ENCODE measurements at places on chromosomes 3 and 15.

DNA sequence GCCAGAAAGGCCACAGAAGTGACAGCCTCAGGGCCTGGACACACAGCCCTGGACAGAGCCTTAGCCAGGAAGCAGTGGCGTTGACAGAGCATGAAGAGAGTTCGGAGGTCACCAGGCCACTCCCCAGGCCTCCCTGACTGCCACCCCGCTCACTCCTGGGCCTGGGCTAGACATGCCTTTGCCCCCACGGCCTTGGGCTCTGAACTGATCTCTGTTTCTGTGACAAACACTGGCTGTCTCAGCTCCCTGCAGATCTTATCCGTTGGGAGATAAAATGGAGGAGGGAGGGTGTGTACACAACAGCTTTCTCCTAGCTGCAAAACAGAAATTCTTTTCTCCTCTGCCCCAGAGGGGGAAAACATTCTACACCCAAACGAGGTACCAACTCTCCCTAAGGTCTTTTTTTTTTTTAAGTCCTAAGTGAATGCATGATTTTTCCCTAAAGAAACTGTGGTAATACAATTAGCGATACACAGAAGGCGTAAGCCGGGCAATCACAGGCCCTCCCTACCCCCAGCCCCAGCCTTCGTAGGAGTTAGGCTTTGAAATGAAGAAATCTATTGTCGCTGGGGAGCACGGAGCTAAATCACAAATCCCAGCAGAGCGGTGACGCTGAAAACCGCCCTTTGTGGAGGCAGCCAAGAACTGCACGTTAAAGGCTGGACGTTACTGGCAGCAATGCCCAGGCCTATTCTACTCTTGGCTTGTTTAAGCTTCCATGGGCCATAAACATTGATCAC is 45.0 kb downstream of the SRGAP3 start:
- DNase-seq, result no peak

DNA sequence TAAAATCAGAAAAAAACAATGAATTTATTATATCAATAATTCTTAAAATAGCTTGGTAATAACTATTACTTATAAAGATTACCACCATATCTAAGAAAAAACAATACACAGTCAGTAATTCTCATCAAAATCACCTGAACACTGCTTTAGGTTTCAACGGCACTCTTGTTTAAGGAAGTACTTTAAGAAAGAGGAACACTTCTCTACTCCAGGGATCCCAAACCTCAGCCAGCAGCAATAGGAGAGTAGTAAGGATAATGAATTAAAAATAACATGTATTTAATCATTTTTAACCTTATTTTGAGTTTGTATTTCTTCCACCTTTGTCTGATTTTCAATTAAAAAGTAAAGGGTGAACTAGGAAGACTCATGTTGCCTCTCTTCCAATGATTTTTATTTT is 494.0 kb upstream of the NR2F2 start:
- DNase-seq, result no peak

DNA sequence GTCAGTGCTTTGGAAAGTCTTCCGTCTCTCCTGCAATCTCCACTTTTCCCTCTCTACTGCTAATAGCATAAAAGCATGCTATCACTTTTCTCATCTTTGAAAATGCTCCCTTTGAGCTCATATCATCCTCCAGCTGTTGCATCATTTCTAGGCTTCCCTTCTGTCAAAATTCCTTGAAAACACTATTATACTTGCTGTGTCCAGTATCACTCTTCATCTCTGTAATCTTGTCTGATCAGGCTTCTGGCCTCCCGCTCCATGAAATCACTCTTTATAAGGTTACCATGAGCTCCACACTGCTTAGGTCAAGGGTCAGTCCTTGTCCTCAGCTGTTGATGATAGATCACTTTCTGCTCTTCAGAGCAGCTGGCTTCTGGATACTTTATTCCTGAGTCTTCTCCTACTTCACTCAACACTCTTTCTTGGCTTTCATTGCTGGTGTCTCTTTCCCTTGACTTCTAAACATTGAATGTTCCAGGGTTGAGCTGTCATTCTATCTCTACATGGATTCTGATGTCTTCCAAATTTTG is 50.9 kb upstream of the SPTSSB start:
- DNase-seq, result no peak

DNA sequence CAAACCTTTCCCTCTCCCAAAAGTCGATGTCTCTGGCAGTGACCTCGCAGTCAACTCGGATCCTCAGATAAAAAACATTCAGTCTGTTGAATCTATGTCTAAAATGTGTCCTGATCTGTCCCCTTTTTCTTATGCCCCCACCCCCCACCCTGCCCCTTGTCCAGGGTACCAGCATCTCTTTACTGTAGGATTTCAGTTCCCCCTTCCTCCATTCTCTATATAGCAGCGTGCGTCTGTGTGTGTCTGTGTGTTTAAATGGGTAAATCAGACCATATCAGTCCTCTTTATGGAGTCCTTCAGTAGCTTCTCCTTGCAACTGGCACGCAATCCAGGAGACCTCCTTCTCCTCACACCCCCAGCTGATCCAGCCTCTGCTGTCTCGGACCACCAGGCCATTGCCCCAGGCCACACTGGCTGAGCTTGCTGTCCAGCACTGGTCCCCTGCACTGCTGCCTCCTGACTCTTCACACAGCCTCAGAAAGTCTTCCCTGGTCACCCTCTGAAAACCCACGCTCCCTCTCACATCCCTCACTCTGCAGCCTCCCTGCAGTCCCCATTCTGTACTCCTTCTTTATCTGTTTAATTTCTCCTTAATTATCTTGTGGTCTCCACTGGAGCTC is 1.5 kb downstream of the LRRK1 start:
- DNase-seq, result no peak

DNA sequence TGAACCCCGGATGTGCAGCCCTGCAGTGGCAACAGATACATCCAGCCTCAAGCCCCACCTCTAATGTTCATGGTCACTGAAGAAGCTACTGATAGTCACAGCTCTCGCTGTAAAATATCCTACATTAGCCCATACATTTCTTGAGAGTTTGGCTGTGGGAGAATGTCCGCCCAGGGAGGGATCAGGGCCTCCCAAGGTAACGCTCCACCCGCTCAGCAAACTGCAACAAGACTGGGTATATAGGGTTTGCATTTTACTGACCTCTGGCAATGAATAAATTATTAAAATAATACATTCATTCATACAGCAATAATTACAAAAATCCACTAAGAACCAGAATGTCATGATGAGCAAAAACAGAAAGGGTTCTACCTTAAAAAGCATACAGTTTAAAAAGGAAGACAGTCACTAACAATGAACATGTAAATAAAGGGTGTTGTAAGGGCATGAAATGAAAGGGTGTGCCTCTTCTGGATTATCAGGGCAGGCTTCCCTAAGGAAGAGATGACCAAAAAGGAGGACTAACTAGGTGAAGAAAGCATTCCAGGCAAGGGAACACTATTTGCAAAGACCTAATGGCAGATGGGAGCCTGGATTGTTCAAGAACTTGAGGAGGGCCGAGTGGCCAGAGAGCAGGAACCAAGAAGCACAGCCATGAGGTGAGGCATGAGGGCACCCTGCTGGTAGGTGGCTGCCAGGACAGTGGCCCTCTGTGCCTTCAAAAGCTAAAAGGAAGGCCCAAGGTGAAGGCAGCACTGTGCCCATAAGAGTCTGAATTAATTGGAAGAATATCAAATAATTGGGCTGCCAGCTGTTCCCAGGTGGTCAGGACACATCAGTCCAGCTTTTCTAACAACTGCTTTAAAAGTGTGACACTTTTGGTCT is 28.1 kb upstream of the CTDSPL start:
- DNase-seq, result no peak

GRCh38 chr3:120072867-120073525 is 21.3 kb downstream of the GSK3B start:
- DNase-seq, result no peak

GRCh38 chr15:101028772-101029438 is 109.7 kb downstream of the LRRK1 start:
- no peak for DNase-seq

DNA sequence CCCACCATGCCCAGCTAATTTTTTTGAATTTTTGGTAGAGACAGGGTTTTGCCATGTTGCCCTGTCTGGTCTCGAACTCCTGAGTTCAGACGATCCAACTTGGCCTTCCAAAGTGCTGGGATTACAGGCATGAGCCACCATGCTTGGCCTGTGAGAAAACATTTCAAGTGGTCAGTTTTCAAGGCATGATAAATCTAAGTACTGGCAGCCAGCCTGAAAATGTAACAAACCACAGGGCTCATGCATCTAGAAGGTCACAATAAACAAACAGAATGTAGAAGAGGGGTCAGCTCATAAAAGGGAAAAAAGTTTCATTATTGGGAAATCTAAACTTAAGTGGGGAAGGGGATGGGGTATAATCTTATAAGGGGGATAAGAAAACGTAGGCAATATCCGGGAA is 39.9 kb downstream of the PPCDC start:
- no peak for DNase-seq

- DNase-seq, result no peak
These were observed 30.2 kb downstream of the ONECUT1 start for GRCh38 chr15:52759969-52760368.

GRCh38 chr3:38169027-38169317 is 3.6 kb downstream of the OXSR1 start:
- DNase-seq, result no peak

DNA sequence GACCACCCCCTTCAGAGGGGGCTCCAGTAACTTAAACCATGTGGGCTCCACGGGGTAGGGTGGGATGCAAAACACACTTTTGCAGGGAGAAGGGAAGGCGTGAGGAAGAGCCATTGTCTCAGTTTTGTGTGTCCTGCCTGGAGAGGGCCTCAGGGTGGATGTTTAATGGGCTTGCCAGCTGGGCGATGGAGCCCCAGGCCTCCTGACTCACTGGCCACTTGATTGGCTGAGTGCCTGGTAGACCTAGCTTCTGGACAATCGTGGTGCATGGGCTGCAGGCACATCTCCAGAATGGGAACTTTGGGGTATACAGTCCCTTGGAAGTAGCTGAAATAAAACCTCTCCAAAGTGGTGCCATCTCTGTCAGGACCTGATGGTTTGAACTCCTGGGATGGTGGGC is 118.3 kb upstream of the MRPS22 start:
- DNase-seq, result no peak

DNA sequence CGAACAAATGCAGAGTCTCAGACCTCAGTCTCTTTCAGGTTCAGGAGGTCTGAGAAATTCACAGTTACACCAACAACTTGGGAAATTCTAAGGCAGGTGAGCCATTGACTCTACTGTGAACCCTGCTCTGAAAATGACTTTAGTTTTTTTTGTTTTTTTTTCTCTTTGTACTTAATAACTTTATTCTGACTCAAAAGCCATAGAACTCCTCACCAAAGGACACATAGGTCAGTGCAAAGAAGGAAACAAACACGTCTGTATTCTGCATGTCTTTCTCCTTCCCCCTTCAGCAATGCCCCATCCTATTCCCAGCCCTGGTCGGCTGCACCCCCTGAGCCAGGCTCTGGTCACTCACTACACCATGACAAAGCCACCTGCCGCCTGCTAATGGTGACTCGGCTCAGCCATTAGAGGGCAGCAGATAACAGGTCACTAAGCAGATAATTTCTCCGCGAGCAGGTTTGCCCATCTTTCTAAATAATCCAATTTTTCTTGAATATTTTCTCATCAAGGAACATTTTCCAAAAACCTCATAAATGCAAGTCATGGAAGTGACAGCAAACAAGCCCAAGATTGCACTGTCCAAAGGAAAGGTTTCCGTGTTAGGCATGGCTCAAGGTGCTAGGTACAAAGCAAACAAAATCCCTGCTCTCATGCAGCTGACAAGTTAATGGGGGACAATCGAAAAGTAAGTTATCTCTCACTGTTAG is 37.7 kb downstream of the TM4SF4 start:
- DNase-seq, result peak; percentile 54

DNA sequence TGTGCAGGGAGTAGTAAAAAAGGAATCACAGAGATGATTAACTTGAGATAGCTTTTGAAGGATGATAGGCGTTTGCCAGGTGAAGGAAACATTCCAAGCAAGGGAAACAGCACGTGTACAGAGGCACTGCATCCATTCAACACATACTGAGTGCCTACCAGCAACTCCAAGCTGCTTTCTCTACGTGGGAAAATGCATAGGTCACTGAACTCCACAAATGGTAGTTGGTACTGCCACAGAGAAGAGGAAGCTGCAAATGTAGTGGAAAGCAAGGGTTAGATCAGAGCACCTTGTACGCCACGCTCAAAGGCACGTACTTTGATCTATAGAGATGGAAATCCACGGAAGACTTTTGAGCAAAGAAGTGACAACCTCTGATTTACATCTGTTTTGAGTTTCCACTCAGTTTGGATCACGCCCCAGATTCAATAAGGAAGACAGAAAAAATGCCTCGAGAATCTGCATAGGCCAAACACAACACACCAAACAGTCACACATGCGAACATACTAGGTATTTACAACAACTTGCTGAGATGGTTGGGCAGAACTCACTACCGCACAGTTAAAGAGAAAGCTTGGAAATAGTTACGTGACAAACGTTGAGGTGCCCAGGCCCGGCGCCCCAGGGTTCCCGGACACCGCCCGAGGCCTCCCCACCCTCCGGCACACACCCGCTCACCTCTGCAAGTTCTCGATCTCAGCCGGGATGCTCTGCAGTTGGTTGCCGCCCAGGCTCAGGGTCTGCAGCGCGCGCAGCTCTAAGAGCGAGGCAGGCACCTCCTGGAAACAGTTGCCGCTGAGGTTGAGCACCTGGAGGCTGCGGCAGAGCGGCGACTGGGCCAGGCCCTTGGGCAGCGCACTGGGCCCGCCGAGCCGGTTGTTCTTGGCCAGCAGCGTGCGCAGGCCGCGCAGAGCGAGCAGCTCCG is 826 bp downstream of the LRRC58 start:
- peak; percentile 23 for DNase-seq

GRCh38 chr3:181622365-181622764 is 89.4 kb upstream of the SOX2 start:
- no peak for DNase-seq

GRCh38 chr3:58353722-58354553 is 21.2 kb downstream of the PXK start:
- DNase-seq, result no peak

- no peak for DNase-seq
These were observed 40.5 kb downstream of the CMTM7 start for GRCh38 chr3:32432045-32432710.

GRCh38 chr3:99128725-99129505 is 227.4 kb upstream of the DCBLD2 start:
- DNase-seq, result no peak

DNA sequence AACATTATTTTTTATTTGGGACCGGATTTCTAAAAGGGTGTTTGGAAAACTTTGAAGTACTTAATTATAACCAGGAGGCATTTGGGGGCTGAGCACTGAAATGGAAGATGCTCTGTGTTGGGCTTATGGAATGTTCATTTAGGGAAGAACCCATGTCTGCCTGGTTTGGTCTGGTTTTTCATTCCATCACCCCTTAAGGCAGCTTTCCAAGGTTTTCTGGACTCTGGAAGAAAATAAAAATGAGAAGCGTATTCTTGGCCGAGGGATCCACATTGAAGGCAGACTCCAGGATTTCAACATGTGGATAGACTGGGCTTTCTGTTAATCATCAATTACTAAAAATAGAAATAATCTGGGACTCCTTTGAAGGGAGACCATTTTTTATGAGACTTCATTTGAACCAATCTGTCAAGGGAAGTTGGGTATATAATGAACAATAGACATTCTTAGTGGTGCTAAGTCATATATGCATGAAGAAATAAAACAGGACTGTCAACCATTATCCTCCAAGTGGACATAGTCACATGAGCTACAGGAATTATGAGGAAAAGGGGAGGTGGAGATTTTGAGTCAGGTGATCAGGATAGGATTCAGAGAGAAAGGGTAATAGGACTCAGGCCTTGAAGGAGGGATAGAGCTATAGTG is 270.5 kb upstream of the ADAMTS9 start:
- no peak for DNase-seq

Data from NCI-H748 treated with DMSO at 0.1 percent for 48 hours (cell line).